ENCODE measurements at places on chromosomes 7 and 10. TPM values are rescaled to one million over a fixed set of nuclear protein-coding genes. Genes with fewer than 3 reads are reported as not detected.

DNA sequence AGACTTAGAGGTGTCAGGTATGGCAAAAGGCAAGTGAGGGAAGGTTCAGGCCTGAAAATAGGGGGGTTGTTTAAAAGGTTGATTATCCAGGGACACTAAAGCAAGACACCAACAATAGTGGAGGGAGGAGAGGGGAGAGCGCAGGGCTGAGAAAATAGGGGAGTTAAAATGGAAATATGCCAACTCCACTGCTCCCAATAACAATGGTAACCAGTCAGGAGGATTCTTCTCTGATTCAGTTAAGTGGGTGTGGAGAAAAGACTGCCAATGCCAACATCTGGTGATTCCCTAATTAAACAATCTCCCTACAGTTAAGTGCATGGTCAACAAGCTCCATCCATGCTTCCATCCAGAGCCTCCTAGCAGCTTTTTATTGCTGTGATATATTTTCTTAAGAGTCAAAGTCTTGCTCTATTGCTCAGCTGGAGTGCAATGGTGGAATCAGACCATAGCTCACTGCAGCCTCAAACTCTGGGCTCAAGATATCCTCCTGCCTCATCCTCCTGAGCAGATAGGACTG is 183.3 kb downstream of the JAZF1 start:
- DNase-seq, result no peak

GRCh38 chr7:20735346-20736065 is 51.2 kb downstream of the SP8 start:
- DNase-seq, result no peak

DNA sequence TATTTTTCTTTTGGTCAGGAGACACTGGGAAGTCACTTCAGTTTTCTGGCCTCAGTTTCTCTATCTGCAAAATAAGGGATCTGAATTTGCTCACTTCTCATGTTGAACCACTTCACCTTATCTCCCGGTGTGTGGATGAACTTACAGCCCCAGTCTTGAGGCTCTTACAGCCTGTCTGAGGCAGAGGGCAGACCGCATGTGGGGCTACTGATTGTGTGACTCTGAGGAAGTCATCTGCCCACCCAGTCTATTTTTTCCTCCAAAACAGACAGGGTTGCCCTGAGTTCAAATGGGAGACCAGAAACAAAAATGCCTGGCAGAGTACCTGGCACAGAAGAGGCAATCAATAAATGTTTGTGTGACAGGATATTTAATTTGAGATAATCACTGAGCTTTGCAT is 78.3 kb downstream of the LRMDA start:
- DNase-seq, result no peak

DNA sequence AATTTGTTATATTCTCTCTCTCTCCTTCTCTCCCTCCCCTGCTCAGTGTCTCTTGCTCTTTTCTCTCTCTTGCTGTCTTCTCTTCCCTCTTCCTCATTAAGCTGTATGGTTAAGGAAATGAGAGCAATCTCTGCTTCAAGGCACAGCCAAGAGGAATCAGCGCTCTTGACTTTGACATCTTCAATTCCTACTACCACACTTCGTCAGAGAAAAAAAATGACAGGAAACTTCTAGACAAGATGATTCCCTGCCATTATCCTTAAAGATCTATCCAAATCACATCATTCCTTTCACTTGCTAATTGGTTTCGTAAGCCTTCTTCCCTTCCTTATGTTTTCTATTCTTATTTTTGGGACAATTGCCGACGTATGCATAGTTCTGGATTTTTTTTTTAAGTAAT is 425.0 kb downstream of the KCNMA1 start:
- no peak for DNase-seq

GRCh38 chr7:121032645-121033460 is 44.3 kb downstream of the CPED1 start:
- DNase-seq, result no peak

CALML3 gene
- not detected for total RNA-seq

DNA sequence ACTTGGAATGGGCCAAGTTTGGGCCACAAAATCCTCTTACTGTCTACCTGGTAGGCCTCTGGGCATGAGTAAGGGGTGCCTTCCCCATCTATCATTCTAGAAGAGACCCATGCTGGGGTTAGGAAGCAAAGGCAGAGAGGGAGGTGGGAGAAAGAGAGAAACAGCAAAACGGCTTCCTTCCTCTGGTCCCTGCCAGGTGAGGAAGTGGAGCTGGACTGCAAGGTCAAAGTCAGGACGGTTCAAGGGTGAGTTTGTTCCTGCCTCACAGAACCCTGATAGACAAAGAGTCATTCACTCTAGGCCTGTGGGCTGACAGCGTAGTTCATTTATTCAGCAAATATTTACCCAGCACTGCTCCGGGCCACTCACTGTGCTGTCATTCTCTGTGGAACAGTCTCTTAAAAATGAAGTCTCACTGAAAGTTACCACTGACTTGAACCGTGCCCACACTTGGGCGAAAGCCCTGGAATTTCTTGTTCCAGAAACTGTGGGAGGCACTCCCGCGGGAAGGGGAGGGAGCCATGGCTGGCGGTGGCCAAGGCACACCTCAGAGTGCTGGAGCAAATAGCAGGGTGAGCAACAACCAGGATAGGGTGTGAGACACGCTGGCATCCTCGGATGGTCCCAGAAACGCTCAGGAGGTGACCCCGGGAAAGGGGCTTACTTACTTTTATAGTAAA is 26.2 kb upstream of the ECHDC3 start:
- DNase-seq, result peak; percentile 43

DNA sequence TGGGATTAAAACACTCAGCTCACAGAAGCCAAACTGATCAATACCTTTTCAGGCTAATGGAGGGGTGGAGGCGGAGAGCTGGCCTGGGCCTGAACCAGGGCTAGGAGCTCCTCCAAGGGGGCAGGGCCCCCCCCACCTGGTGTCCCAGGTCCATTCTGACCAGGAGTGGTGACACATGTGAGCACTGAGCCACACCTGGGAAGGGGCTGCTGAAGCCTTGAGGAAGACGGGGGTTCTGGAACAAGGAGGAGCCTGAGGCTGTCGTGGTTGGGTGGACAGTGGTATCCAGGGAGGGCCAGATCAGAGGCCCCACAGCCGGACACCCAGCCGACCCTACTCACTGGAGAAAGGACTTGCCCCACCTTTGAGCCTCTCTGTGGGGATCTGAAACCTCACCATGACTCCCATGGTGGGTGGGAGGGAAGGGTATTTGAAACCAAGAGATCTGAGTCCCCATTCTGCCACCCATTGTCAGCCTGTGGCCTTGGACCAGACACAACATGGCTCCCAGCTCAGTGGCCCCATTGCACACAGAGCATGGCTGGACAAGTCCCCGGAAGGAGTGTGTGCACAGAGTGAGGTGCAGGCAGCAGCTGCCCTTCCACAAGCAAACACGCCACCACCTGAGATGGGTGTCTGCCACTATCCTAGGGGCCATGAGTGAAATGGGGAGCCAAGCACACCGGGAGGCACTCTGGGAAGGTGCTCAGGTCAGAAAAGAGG is 12.4 kb downstream of the TMEM273 start:
- no peak for DNase-seq

DNA sequence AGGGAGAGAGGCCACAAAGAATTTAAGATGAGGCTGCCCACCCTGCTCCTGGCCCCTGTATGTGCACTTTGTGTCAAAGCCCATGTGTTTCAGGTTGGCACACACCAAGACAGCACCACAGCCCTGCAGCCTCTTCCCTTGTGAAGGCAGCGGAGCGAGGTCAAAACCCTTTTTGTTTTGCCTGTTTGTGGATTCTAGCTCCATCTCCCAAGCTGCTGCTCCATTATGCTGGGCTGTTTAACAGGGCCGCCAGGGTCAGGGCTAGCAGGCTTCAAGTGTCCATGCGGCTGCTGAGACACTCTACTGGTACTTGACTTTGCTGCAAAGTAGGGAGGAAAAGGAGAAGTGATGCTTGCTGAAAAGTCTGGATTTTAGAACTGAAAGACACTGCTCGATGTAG is 142.3 kb upstream of the EFCAB10 start:
- DNase-seq, result no peak

- DNase-seq, result no peak
Measured at GRCh38 chr10:45238896-45239295, 76.5 kb downstream of the OR13A1 start.

H2AZ2 gene
- 371 TPM for total RNA-seq

GJC3 gene
- not detected for total RNA-seq

GRCh38 chr7:835485-836401 is 3.5 kb downstream of the SUN1 start:
- peak; percentile 21 for DNase-seq

VWC2 gene
- not detected for total RNA-seq

SMO gene
- total RNA-seq, result 2.1 TPM

- no peak for DNase-seq
Measured at GRCh38 chr10:67246066-67246555, 320.3 kb downstream of the LRRTM3 start.

PRR15 gene
- total RNA-seq, result 76.1 TPM

- DNase-seq, result no peak
Measured at GRCh38 chr10:90642136-90642535, 215.7 kb downstream of the HTR7 start.

CYP2W1 gene
- total RNA-seq, result 0.71 TPM

CCDC136 gene
- total RNA-seq, result 2.2 TPM

- no peak for DNase-seq
Measured at GRCh38 chr7:30702200-30702599, 19.9 kb upstream of the CRHR2 start.

GRCh38 chr7:73683788-73684693 is 644 bp downstream of the BUD23 start:
- no peak for DNase-seq

GRCh38 chr7:8000315-8000941 is 31.8 kb downstream of the GLCCI1 start:
- DNase-seq, result no peak

GRCh38 chr7:155212301-155213015 is 85.2 kb upstream of the INSIG1 start:
- no peak for DNase-seq

DNA sequence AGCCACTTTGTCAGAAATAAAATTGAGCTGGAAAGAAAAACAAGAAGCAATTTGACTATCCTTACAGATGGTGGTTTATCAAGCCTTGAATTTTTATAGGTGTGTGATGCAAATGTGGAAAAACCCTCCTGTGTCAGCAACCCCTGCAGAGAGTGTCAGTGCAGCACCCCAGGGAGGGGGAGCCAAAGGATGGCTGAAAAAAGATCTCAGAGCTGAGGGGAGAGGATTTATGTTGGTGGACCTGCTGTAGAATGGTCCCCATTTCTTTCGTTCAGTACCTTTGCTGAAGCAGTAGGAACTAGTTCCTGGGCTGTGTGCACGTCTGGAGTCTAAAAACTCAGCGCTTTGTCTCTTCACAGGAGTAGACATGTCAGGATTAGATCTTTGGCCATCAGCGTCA is 239.0 kb downstream of the PHTF2 start:
- DNase-seq, result no peak

Data from Calu3 (cell line).